ENCODE measurements at places on chromosomes 1 and 21.

DNA sequence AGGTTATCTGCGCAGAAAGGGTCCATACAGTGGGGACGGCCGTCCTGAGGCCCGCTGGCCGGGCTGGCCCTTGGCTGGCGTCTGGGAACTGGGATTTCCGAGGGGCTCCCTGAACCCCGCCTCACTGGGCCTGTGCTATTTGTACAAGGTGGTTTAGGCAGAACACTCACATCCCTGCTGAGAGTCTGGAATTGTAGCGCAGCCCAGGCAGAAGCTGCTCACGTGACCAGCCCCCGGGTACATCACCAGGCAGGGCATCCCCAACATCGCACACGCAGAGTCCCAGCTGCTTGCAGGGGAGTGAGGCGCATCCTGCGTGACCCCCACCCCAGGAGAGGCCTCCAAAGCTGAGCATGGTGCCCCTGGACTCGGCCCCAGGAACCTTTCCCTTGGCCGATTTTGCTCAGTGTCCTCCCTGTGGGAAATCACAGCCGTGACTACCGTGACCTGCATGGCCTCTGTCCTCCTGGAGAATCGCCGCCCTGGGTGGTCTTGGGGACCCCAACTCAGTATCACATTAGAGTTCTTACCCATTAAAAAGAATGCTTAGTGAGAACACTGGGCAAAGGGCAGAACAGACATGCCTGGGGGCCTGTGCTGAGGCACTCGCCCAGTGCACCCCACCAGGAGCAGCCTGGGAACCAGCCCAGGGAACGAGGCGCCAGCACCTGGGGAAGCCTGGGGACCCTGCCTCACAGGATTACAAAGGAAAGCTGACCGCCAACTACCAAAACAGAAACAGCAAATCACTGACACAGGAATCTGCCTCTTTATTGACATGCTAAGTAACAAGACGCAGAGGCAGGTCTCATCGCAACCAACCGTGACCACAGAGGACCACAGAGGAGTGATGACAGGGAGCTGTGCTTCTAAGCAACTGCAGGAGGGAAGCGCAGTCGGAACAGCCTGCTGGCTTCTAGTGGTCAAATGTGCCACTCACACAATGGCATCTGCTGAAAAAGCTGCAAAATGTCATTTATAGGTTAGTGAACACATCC, 33.5 kb downstream of the UBE2G2 start:
- DNase-seq, result no peak

GRCh38 chr1:235599536-235599935, 50.0 kb downstream of the GNG4 start:
- no peak for DNase-seq

- DNase-seq, result no peak
Observed at GRCh38 chr1:82042306-82043060, 241.7 kb downstream of the ADGRL2 start.

GRCh38 chr1:225772323-225772768, 5.3 kb upstream of the SRP9 start:
- DNase-seq, result no peak

DNA sequence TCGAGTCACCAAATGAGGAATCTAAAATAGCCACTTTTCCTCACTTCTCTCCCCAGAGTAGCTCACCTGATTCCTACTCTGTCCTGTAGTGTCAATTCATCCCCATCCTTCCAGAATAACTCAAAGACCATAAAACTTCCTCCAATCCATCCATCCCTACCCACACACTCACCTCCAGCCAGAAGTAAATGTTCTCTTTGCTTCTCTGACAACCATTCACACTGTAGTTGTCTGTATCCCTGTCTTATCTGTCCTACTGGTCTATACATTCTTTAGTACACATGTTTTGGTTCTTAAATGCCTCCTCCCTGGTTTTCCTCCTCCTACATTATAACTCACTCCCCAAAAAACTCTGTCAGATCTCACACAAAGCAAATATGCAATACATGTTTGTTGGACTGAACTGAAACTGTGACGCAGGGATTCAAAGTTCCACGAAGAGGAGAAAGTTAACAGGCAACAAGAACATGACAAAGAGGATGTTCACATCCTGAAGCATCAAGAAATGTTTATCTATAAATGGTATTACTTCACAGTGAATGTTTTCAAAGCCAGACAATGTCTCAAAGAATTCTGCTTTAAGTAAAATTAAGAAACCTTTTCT, 11.0 kb downstream of the TP53BP2 start:
- no peak for DNase-seq

DNA sequence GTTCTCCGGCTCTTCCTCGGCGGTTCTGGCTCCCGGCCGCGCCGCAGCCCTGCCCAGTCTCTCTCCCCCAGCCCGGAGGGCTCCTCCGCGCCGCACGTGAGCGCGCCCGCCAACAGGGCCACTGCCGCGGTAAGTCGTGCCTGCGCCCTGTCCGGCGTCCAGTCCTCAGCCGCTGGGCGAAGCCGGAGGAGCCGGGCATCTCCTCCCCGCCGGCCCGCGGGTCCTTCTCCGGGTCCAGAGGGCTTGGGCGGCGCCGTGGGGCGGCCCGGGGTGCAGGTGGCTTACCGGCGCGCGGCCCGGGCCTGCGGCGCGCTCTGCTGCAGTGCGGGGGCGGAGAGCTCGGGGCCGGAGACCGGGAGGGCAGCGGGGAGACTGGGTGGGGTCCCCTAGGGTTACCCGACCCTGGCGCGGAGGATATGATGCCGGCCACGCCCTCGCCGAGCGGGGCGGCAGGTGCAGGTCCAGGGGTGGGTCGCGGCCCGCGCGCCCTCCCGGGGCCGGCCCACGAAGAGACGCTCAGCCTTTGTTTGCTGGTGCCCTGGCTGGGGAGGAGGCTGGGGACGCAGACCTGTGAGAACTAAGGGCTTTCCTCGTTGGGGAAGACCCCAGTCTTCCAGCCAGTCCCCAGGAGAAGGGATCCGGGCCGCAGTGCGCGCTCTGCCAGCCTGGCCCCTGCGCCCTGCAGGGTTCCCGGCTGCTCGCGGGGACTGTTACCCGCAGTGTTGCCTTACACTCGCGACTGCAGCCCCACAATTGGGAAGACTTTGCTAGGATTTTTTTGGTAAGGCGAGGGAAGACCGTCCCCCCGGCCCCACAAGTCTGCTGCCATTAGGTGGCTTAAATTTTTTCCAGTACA, at the start of gene DOP1B:
DOP1B (plus strand) TSS at position 10 of the 856 bp plus-strand sequence. CDS start 7,910 bp downstream, outside the sequence.
- DNase-seq, result no peak

DNA sequence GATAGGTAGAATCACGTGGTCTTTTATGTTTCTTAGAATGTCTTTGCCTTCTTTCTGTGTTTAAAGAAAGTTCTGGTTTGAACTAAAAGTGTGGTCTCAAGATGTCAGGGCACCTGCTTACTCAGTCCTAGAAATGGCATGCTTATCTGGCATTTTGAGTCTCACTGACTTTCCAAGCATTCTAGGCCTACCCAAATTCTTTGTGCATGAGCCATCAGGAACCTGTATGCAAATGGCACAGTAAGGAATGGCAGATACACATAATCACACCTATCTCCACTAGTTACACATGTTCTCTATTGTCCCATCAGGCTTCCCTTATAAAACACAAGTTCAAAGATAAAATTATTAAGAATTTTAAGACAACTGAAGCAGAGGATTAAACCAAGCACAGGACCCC, 29.5 kb upstream of the CLCA4 start:
- DNase-seq, result no peak

- no peak for DNase-seq
Observed at GRCh38 chr1:116579259-116579875, 8.5 kb upstream of the CD58 start.

DNA sequence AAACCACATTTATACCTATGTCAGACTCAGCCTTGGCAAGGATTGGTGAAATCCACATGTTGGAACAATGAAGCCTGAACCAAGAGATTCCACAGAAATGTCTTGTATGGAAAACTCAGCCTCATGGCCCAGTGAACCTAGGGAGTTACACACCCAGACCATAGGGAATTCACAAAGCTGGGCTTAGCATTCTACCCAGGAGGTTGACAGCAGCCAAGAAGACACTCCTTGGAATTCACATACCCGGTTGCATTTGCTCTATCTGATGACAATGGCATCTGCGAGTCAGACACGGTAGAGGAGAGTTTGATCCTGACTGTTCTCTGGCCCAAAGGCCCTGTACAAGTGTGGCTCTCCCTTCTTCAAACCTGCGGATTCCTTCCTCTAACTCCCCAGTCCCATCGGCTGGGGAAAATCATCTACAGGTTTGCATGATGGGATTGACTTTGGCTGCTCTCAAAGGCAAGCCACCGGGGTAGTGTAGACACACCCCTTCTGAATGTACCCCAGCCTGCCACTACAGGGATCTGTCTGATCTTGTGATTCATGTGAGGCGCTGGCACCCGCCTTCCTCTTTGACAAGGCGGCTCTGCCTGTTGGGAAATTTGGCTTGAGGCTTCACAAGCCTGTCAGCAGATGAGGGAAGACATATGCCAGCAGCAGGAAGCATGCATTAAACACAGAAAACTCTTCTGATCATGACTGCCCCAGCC, 297.3 kb upstream of the KAZN start:
- DNase-seq, result no peak

DNA sequence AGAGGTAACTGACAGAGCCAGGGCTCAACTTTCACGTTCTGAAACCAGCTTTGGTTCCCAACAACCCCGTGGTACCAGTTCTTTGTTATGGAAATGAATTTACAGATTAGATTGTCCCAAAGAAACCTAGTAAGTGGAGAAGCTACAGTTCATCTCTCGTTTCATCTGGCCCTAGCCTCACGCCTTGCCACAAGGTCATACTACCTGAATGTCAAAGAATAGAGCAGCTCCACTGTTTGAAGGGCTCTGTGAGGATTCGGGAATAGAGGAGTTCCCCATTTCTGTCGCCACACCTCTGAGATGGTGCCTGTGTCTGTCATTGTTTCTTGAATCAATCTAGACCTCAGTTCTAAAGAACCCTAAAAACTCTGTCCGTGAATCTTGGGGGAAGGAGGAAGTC, 15.0 kb upstream of the CDC42 start:
- no peak for DNase-seq

DNA sequence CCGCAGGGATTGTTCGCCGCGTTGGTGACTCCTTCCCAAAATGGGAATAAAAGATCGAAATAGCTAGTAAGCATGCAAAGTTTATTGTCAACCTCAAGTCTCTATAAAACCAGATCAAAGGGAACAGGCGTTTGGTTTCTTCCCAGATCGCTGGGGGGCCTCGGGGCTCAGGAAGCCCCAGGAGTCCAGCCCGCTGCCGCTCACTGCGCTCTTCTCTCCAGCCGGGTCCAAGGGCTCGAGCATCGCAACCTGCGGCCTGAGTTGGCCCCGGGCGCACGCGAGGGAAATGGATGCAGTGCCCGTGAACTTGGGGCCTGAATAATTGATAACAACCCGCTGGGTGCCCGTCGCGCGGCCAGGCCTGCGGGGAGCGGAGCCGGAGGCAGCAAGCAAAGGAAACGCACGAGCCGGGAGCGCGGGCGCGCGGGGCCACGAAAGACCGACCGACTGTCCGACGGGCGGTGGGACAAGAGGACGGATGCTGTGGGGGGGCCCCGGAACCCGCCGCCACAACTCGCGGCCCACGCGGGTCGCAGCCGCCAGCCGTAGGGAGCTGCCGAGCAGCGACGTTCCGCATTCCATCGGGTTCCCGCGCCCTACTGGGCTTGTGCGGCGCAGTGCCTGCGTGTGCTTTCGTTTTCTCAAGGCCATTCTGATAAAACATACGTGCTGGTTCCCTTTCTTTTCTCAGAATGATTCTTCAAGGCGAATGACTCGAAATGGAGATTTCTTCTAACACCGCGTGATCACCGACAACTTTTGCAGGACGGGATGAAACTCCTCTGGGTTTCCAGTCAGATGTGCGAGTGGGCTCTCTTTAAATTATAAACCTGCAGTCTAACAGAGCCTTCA, 14.0 kb upstream of the ALX3 start:
- DNase-seq, result peak; percentile 71

- DNase-seq, result peak; percentile 43
Observed at GRCh38 chr21:42568376-42568775, 54.7 kb downstream of the SLC37A1 start.

DNA sequence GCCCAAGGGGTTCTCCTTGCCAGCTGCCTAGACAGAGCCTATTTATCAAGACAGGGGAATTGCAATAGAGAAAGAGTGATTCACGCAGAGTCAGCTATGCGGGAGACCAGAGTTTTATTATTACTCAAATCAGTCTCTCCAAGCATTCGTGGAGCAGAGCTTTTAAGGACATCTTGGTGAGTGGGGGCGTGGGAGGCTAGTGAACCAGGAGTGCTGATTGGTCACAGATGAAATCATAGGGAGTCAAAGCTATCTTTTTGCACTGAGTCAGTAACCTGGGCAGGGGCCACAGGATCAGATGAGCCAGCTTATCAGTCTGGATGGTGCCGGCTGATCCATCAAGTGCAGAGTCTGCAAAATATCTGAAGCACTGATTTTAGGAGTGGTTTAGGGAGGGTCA, 64.8 kb upstream of the MRPS6 start:
- peak; percentile 73 for DNase-seq

GRCh38 chr1:70899735-70900134, 147.9 kb downstream of the PTGER3 start:
- no peak for DNase-seq

GRCh38 chr1:93673163-93673829, 8.3 kb downstream of the BCAR3 start:
- DNase-seq, result no peak

DNA sequence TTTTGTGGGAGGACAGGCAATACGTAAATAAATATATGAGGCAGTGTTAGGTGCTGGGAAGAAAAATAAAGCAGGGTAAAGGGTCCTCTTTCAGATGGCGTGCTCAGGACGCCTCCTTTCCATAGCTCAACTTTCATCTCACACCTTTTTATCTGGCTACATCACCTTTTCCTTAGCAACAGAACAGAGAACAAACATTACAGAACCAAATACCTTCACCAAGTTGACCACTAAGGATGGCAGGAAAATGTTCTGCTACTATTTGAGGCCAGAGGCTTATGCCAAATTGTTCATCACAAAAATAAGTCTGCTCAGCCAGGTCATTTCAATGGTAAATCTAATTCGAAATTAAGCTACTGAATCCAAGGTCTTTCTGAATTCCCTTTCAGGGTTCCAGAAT, 149.2 kb upstream of the C1orf21 start:
- DNase-seq, result no peak

- no peak for DNase-seq
Observed at GRCh38 chr1:101101360-101101759, 75.8 kb upstream of the DPH5 start.

DNA sequence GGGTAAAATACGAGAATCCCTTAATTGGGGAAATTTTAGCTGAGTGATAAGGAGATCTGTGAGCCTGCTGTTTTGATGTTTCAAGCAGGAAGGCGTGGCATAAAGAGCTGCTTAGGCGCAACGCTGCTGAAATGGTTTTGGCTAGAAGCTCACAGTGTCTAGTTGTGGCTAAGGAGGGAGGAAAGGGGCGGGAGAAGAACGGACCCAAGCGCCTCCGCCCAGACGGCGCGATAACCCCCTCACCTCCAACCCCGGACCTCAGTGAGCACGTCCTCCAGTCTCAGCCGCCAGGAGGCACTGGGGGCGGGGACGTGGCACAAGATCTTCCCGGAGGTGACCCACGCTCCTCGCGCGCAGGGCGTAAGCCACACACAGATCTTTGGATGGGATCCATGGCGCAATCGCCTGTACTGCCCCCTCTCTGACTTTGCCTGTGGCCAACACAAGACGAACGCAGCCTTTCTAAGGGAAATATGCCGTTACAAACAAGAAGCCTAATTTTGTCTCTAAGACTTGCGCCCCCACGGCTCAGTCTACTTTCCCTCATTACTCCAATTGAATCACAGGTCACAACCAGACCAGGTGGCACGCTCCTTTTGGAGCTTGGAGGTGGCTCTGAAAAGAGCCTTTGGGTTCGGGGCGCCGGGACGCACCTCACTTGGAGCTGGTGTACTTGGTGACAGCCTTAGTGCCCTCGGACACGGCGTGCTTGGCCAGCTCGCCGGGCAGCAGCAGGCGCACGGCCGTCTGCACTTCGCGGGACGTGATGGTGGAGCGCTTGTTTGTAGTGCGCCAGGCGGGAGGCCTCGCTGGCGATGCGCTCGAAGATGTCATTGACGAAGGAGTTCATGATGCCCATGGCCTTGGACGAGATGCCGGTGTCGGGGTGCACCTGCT, 23.4 kb upstream of the RNF187 start:
- DNase-seq, result peak; percentile 86
